ENCODE measurements at places on chromosomes 12 and 14. TPM values are rescaled to one million over a fixed set of nuclear protein-coding genes. Genes with fewer than 3 reads are reported as not detected.

Gene ACVRL1
- 1.7 TPM for total RNA-seq

Gene RIC8B
- total RNA-seq = 15.5 TPM

Gene PPP1R12A
- total RNA-seq = 104 TPM

Gene GSC
- total RNA-seq = 11.0 TPM

Gene TCTN2
- total RNA-seq = 8.2 TPM

Data from Daoy (cell line).